DMS153 (cell line): ENCODE measurements at places on chromosomes 11 and 22.
A peak's percentile ranks its signal among the peaks of the same experiment; 100 is the strongest.

GRCh38 chr11:6742260-6742659 is 29.5 kb downstream of the OR2AG2 start:
- DNase-seq, result no peak

GRCh38 chr22:33515795-33516194 is 404.5 kb downstream of the LARGE1 start:
- peak; percentile 74 for DNase-seq

- no peak for DNase-seq
Observed at GRCh38 chr11:63639199-63639832, 25.1 kb upstream of the PLAAT3 start.

- DNase-seq, result no peak
Observed at GRCh38 chr11:9703280-9703679, 39.4 kb downstream of the SWAP70 start.

DNA sequence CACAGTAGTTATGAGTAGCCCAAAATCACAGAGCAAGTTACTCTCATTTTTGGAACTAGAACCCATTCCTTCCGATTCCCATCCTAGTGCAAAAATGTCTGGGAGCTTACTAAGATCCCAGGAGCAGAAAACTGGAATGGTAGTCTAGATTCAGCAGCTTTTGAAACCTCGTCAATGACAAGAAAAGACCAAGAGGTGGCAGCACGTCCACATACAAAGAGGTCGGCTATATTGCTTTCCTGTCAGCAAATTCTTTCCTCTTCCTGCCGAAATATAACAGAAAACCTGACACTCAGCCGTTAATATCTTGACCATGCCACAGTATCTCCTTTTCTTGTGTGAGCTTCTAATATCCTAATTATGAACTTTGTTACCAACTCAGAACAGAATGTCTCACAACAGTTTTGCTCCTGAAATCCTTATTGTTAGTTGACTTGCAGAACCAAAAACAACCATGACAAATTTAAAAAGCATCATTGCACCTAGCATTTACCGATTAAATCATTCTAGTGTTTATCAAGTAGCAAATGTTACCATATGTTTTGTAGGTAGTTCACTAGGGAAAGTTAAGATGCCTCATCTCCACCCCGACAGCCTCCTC is 92.8 kb upstream of the OR9G4 start:
- peak; percentile 66 for DNase-seq

GRCh38 chr22:38193580-38193979 is 8.2 kb upstream of the MAFF start:
- DNase-seq, result no peak

- no peak for DNase-seq
Observed at GRCh38 chr22:27874185-27874584, 44.9 kb downstream of the PITPNB start.

GRCh38 chr11:2166091-2166851 is 5.3 kb upstream of the INS start:
- DNase-seq, result no peak

GRCh38 chr11:27830206-27830605 is 130.0 kb upstream of the BDNF start:
- no peak for DNase-seq

GRCh38 chr11:10418259-10418949 is 36.7 kb upstream of the AMPD3 start:
- DNase-seq, result no peak

DNA sequence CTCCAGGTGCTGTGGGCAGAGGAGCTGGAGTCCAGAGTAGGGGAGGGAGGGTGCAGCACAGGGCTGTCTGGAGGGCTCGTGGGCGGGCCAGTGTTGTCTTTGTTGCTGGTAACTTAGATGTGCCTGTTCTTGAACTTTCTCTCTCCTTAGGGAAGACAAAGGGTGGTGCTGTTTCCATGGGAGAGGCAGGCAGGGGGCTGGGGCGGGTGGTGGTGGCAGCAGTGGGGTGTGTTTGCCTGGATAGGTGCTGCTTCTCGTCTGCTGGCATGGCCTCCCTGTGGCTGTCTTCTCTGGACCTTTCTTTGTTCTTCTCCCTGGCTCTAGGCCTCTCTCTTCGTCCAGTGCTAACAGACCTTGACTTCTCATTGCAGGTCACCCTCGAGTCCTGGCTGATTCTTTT is 8.5 kb downstream of the SIDT2 start:
- no peak for DNase-seq

GRCh38 chr11:126127898-126128297 is 65.2 kb upstream of the CDON start:
- DNase-seq, result no peak

DNA sequence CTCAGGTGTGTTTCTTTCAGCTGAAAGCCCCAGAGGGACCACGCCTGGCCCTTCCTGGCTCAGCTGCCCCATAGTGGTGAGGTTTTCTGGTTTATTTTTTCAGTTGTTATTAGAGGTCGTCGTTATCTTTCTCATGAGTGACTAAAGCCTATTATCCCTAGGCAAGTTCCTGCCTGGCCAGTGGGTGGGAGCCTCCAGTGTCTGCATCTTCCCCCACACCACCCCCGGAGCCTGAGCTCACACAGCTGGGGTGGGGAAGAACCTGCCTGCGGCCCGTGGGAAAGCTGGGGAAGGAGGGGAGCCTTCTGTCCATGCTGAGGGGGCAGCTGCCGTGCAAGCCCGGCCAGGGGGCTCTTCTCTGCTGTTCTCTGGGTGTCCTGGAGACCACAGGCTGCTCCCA is 24.3 kb upstream of the PPFIA1 start:
- DNase-seq, result no peak

- peak; percentile 66 for DNase-seq
Observed at GRCh38 chr11:112280268-112281126, 19.8 kb upstream of the PLET1 start.

GRCh38 chr22:40651057-40651456 is 14.5 kb upstream of the MRTFA start:
- DNase-seq, result no peak

GRCh38 chr11:69232821-69233743 is 60.9 kb upstream of the MYEOV start:
- no peak for DNase-seq

DNA sequence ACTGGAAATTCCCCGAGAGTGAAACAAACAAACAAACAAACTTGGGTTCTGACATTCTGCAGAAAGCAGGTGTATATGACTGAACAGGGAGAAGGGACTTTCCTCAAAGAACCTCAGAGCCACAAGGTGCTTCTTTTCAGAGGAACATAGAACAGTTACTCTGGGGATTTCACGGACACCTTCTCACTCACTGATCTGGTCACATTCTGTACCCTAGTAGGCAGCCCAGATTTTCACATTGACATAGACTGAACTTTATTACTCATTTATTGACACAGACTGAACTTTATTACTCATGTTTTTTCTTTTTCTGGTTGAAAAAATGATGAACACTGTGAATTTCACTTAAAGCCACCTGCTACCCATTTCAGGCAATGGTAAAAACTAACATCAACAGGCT is 263.0 kb downstream of the OPCML start:
- no peak for DNase-seq

DNA sequence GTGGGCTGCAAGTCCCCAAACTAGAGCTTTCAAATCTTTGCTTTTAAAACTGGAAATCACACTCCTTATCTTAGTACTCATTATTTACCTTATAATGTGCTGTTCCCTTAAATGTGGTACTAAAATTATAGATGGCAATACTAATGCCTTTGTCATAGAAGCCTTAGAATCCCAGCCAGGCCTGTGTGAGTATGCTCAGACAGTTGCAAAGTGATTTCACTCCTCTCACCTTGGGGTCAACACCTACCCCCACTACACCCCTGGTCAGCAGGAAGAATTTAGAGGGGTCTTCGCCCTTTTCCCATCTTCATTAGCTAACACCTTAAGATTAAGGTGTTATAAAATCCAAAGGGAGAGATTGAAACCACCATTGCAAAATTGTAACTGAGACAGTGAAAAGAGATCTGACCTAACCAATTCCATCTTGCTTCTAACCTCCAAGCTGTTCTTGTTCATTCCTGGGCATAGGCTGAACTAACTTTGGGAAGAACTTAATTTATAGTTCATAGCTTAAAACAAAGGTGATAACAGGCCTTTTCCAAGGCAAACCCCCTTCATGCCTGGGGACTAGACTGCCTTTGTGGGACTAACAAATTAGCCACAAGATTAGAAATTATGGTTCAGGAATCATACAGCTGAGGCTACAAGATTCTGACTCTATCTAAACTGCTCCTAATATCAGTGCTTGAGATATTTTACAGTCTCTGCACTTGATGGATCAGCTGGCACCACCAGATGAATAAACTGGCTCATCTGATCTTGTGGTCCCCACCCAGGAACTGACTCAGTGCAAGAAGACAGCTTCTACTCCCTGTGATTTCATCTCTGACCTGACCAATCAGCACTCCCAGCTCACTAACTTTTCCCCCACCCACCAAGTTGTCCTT is 10.4 kb upstream of the MRPL17 start:
- DNase-seq, result no peak
